ENCODE measurements at places on chromosomes 3 and 15. TPM values are rescaled to one million over a fixed set of nuclear protein-coding genes. Genes with fewer than 3 reads are reported as not detected.

GRCh38 chr3:101042996-101043686 is 49.9 kb upstream of the ABI3BP start:
- no peak for DNase-seq

GRCh38 chr15:75775296-75776064 is 62.8 kb upstream of the CSPG4 start:
- DNase-seq: no peak

- DNase-seq: no peak
Observed at GRCh38 chr15:90465140-90465929, 64.4 kb upstream of the CRTC3 start.

- no peak for DNase-seq
Observed at GRCh38 chr3:51986010-51986947, 2.9 kb downstream of the ACY1 start.

DNA sequence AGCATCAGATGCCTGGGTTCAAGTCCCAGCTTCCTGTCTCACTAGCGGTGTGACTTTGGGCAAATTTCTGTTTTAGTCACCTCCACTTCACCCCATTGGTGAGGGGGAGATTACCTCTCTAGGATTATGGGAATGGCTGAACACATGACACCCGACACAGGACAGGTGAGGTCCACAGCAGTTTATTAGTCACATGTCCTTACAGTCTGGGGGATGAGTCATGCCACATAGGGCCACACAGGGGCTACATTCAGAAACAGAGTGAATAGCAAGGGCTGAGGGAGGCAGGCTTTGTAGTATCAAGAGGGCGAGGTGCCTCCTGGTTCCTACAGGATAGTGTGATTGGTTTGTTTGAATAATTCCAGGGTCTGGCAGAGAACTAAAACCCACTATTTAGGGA is 15.2 kb upstream of the ITGA11 start:
- DNase-seq: no peak

- no peak for DNase-seq
Observed at GRCh38 chr15:47398594-47398993, 318.7 kb upstream of the SEMA6D start.

DNA sequence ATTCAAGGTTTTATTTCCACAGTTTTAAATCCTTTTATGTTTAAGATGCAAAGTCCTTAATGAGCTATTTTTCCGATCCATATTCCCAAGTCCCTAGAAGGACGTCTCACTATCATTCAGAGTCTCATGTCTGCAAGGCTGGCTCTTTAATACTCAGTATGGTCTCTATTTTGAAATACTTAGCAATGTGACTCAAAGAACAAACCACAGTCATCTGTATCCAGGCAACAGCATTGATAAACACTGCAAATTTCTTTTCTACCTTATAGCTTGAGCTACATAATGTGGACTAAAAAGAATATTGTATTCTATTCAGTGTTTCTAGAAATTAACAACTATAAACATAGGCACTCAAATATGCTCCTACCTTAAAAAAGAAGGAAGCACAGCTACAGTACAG is 588.3 kb upstream of the NAALADL2 start:
- no peak for DNase-seq

- no peak for DNase-seq
Observed at GRCh38 chr3:36212251-36212650, 168.1 kb upstream of the STAC start.

LRTM1 gene
- not detected for total RNA-seq

BLOC1S6 gene
- 49.2 TPM for total RNA-seq

FAM174B gene
- 5.7 TPM for total RNA-seq
